ENCODE measurements at places on chromosomes 11 and 22.

GRCh38 chr22:28899199-28899853 lies 16.0 kb downstream of the ZNRF3 start:
- no peak for DNase-seq

- DNase-seq, result peak; percentile 54
Observed at GRCh38 chr22:41445129-41446056, 1.2 kb downstream of the TOB2 start.

DNA sequence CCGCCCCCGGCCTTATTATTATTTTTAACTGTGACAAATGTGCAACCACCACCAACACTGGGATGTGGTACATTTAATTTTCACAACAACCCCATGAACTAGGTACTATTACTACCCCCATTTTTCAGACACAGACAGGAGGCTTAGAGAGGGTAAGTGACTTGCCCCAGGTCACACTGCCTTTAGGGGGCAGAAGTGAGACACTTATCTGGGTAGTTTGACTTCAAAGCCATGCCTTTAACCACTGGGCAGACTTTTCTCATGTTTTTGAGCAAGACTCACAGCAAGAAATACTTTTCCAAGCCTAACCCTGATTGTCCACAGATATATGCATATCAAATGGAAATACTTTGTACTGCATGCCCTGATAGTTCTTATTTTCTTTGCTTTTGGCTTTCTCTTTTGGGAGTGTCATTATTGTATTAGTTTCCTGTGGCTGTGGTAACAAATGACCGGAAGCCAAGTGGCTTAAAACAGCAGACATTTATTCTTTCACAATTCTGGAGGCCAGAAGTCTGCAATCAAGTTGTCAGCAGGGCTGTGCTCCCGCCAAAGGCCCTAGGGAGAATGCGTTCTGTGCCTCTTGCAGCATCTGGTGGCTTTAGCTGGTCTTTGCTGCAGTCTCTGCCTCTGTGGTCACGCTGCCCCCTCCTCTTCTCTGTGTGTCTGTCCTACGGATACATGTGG lies 110.8 kb downstream of the GRIK4 start:
- DNase-seq, result peak; percentile 6

DNA sequence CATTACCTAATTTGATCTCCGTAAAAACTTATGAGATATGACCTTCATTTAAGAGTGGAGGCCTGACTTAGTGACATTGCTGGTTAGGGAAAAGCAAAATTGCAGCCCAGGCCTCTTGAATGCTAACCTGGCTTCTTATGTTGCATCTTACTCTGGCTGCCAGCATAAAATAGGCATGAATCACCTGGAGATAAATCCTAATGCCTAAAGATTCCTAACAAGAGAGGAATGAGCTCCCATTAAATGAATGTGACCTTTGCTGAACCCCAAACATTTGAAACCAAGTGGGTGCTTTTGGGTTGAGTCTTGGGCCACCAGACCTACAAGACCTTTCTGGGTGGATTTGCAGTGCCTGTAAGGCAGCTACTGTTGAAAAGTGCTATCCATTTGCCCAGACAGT lies 1145.6 kb upstream of the TENM4 start:
- DNase-seq, result no peak

DNA sequence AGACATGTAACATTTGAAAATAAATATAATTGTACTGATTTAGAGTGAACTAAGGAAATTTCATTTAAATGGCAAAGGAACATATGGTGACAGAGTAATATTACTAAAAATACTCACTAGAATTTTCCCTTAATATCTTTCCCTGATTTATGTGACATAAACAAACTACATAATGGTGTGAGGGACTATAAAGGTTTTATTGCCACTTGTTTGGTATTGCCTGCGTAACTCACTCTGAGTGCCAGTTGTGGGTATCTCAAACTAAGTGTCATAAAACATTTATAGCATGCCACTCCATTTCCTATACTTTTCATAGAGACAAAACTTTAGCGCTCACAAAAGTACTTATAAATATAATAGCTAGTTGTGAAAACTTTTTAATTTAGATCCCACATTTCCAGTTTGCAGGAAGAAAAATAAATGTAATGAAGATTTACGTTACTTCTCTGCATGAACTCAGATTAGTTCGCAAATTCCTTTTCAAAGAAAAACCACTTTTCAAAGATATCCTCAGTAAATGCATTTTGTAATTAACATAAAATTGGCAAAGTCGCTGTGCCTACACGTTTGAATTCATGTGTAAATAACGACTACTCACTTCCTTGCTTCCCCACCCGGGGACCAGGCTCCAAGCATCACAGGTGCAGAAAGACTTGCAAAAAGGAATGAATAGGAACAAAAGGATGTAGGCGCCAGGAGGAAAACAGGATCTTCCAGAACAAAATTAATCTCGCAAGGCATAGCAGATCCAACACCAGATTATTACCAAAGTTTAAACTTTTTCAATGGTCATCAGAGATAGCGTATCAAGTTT lies 1.6 kb upstream of the QSER1 start:
- DNase-seq, result no peak

DNA sequence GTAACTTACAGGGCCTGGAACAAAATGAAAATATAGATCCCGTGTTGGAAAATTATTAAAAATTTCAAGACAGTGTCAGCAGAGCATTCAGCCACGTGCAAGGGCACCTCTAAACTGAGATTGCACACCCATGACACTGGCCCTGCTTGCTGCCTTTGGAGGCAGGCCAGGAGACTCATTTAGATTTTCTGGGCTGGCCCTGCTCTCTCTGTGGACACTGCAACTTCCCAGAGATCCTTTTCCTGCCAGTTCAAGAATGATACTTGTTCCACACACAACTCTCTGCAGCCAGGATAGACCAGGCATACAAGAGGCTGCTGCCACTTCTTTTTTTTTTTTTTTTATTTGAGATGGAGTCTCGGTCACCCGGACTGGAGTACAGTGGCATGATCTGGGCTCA lies 56.7 kb upstream of the PTPRJ start:
- no peak for DNase-seq

DNA sequence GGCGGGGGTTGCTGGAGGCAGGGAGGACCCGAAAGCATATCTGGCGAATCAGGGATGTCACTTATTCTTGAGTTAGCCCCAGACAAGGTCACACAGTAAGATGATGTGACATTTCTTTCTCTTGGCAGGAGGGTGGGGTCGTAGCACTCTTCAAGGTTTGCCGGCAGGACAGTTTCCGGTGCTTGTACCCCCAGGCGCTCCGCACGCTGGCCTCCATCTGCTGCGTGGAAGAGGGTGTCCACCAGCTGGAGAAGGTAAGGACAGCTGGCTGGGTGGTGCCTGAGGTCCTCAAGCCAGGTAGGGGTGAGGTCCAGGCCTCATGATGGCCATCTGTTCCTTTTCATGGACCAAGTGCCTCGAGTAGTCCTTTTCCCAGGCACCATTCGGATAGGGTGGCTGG lies 86.0 kb downstream of the INSC start:
- DNase-seq, result no peak

GRCh38 chr11:63855975-63856374 lies 17.1 kb downstream of the MARK2 start:
- DNase-seq, result no peak

- peak; percentile 45 for DNase-seq
Observed at GRCh38 chr22:29359469-29359868, 28.9 kb downstream of the AP1B1 start.

- no peak for DNase-seq
Observed at GRCh38 chr22:32018056-32018455, 25.0 kb upstream of the SLC5A1 start.

GRCh38 chr11:35146074-35146521 lies 7.1 kb downstream of the CD44 start:
- DNase-seq, result no peak

DNA sequence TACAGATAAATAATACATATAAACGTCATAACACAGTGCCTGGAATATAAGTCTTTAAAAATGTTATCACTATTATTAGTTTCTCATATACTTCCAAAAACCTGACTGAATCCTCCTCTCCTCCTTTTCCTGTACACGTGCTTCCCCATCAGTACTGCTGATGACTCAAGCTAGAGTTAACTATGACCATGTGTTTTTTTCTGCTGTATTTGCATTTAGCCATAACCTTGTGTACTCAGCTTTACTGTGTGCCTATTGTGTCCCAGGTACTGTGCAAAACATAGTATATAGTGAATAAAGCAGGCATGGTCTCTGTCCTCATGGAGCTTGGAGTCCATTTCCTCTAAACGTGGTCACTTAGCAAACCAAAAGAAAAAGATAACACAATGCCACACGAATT lies 56.5 kb upstream of the ARHGAP32 start:
- no peak for DNase-seq

DNA sequence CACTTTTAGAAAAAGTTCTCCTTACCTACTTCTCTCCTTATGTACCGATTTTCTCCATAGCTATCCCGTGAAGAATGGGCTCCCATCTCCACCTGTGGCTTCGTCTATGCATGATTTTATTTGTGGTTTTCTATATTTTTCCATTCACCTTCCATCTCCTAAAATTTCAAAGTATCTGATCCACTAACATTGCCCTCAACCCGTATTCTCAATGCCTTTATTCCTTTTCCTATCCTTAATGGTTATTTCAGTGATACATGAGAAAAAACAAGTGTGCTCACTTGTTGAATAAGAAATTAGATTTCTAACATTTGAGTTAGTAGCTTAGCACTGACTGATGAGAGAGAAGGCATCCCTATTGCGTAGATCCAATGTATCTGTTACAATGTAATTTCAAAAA lies 16.9 kb downstream of the CYP2R1 start:
- DNase-seq, result no peak

- DNase-seq, result peak; percentile 58
Observed at GRCh38 chr11:57761301-57762234, at the start of gene CTNND1. Gene CTNND1 (plus strand): TSS chr11:57761802. CDS start chr11:57791479, 29,677 bp downstream.

GRCh38 chr11:114308689-114309089 lies 12.5 kb downstream of the NNMT start:
- DNase-seq, result no peak

DNA sequence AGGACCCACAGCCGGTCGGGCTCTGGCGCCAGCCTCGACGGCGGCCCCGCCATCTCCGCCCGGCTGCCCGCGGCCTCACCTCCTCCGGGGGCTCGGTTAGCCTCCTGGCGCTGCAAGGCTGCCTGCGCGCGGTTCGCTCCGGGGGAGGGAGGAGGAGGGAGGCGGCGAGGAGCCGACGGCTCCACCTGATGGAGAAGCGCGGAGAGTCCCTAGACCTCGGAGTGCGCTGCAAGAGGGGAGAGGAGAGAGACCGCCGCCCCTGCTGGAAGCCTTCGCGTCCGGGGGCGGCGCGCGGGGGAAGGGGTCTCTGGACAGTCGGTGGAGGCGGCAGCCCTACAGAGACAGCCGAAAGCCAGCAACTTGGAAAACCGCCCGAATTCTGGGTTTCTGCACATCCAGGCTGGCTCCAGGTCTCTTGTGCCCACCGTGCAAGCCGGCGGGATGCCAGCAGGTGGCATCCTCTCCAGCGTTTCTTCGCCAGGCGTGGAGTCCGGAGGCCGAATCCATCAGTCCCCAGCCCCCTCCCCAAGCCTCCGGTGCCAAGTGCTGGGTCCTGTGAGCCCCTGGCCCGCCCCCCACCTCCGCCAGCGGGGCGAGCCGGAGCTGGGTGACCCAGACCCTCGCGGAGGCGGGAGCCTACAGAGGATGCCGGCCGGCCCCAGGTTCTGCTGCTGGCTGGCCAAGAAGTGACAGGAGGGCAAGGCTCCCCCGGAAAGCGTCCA lies 2.9 kb upstream of the KIRREL3 start:
- DNase-seq, result no peak

DNA sequence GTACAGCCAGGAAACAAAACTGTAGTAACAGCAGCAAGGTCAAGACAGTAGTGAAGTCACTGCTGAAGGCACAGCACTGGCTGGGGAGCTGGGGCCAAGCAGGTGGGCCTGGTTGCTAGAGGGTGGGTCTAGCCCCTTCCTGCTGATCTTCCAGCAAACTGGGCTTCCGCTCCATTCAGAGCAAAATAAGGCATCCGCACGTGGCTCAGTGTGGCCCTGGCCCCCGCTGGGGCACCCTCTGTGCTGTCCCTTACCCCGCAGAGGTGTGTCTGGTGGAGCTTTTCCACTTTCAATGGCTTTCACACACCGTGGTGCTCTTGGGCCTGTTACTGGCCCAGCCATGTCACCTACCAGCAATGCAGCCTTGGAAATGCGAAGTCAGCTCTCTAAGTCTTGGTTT lies 162.4 kb upstream of the B3GAT1 start:
- DNase-seq, result no peak

DNA sequence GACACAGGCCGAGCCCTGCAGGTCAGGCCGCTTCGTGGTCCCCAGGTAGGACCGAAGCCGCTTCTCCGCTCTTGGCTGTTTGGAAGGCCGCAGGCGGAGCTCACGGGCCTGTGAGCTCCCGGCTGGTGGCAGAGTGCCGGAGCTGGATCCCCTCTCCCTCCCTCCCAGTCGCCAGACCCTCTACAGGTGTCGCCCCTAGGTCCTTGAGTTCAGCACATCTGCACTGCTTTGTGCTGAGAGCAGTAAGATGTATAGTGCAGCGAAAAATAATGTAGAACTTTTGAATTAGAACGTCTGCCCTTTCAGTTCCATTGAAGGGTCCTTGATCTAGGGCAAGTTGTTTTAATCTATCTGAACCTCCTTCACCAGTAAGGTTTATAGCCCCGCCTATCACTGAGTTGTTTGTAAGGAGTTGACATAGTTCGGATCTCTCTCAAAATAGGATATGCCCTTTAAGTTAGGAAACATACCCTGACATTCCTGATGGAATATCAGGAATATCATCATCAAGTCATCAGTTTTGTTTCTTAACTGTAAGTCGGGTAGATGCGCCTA lies 419 bp downstream of the ANKRD49 start:
- no peak for DNase-seq

DNA sequence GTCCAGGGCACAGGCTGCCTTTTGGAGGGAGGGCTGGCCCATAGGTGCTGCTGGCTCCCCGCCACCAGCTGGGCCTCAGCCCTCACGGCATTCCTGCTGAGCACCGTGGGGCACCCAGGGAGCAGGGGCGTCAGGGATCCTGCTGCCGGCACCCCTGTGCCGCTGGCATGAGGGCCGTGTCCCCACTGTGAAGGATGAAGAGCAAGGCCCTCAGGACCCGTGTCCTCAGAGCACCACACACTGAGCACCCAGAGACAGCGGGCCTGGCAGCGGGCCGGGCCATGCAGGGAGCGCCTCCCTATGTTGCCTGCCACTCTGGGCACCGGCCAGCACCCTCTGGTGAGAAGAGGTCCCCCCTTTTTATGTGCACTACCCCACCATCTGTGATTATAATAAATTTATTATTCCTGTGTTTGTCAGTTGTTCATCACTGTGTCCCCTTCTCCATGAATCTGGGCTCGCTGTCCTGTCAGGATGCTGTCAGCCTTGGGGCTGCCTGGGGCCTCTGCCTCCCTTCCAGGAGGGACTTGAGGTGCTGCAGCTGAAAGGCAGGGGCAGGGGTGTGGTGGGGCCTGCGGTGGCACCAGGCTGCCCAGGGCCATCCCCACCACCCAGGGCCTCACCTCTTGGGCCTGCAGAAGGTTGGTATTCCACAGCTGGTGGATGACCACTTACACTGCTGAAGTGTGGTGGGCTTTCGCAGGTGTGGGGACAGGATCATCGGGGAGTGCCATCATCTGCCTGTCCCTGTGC lies 80.0 kb downstream of the MED15 start:
- no peak for DNase-seq
